ENCODE measurements at places on chromosomes 2 and 18.

DNA sequence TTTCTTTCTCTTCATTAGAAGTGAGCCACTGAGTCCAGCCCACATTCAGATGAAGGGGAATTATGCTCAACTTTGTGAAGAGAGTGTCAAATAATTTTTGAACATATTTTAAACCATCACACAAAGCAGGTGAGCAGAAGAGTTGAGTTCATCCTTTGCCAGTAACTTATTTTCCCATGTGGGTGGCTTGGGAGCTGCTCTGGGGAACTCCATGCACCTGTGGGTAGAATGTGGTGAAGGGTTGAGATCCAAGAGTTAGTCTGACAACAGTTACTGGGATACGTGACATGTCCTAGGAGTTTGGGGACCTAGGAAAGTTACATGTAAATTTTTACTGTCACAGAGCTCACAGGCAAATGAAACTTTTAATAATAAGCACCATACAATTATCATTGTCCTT, 21.6 kb downstream of the MAPK4 start:
- no peak for DNase-seq

DNA sequence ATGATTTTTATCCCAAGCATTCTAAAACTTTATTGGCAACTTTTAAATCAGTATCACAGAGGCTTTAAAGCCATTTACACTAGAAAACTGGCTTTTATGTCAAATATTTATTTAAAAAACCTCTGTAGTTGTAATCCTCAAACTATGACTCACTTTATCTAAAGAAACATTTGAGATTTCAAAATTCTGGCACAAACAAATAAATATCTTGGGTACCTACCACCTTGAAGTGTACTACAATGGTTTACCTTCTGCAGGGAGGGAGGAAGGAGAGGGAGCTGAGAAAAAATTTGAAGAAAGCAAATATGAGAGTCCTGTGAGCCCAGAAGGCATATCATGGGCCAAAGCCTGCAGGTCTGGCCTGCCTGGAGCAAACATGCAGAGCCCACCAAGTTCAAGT, 155.6 kb downstream of the NCKAP5 start:
- no peak for DNase-seq

DNA sequence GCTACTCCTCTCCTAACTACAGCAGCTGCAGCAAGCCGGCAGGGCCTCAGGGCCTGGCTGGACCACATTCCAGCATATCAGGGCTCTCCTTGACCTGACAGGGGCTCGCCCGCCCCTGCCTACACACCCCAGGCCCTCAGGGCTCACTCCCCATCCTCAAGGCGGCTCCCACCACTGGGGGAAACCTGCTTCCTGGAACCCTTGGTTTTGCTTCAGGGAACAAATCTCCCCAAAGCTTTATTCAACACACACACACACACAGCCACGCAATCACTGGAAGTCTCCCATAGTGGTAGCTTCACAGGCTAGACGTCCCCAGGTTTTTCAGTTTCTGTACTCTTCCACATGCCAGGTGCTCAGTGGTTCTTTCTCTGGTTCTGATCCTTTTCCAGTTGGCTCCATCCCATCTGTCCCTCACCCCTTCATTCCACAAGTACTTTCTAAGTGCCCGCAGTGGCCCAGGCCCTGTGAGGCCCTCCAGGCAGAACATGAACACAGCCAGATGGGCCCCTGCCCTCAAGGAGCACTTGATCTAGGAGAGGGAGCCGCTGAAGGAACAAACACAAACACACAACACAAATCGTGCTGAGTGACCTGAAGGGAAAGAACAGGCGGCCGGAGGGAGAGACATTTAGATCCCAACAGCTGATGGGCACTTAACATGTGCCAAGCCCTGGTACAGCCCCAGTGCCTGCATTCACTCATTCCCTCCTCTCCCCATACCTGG, 51.1 kb downstream of the TNS1 start:
- no peak for DNase-seq

DNA sequence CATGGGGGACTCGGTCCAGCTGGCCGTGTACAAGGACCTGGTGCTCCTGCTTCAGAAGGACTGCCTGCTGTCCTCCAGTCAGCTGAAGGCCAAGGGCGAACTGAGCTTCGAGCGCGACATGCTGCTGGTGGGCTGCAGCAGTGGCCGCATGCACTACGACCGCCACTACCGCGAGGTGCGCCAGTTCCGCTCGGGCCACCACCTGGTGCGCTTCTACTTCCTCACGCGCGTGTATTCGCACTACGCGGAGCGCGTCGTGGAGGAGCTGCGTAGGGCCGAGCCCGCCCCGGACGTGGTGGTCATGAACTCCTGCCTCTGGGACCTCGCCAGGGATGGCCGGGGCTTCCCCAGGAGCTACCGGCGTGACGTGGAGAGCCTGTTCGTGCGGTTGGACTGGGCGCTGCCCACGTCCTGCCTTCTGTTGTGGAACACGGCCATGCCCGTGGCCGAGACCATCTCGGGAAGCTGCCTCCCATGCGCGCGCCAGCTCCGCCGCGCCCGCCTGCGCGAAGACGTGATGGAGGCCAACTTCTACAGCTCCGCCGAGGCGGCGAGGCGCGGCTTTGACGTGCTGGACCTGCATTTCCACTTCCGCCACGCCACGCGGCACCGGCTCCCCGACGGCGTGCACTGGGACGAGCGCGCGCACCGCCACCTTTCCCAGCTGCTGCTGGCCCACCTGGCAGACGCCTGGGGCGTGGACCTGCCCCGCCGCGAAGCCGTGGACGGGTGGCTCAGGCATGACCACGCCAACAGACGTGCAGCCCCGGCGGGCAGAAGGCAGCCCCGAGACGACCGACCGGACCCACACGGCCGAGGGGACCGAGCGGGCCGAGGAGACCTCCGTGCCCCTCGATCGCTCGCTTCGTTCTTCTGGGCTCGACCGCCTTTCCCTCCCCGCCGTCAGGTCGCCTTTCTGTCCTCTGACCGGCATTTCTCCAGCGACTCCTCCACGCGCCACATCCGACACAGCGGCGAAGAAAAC, 293.9 kb upstream of the ERBB4 start:
- DNase-seq: no peak

DNA sequence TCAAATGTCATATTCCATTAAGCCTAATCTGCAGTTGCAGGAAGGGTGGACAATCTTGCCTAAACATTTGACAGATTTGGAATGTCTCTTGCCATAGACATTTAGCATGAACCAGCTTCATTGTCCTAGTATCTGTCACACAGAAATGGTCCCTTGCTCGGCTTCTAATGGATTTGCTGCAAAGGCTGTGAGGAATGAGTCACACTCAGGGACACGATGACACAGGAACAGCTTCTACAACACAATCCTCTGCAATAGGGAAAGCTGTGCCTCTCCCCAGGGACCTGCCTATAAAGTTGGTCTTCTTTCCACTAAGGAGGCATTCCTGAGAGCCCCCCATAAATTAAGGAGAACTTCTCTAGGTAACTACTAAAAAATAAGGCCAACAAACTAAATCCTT, 155.1 kb upstream of the L3MBTL4 start:
- DNase-seq: no peak

DNA sequence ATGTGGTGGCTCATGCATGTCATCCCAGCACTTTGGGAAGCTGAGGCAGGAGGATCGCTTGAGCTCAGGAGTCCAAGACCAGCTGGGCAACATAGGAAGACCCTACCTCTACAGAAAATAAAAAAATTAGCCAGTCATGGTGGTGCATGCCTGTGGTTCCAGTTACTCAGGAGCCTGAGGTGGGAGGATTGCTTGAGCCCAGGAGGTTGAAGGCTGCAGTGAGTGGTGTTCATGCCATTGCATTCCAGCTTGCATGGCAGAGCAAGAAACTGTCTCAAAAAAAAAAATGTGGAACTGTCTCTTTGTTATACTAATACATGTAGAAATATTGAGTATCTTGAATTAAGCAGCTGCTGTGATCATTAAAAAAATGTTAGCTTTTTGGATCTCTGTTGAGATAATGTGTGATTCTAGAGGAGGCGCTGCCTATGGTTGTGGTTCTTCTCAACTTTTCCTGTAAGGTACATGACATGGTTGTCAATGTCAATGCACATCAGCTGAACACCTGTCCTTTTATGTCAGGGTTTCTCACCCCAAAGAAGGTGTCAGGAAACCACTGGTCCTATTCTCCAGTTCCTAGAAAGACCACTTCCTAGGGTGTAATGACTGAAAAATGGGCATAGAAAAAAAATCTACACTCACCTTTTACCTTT, 34.7 kb upstream of the IL1RL1 start:
- DNase-seq: no peak

- no peak for DNase-seq
Measured at GRCh38 chr2:200667413-200667812, 81.6 kb downstream of the AOX1 start.

- DNase-seq: no peak
Measured at GRCh38 chr2:240555541-240556250, 2.1 kb downstream of the ANKMY1 start.

- DNase-seq: no peak
Measured at GRCh38 chr2:123463886-123464285, 561.2 kb upstream of the CNTNAP5 start.

GRCh38 chr2:230326453-230327417, at the start of gene SP140L:
TSS of gene SP140L (plus strand) at chr2:230327193. CDS start at chr2:230327270, 77 bp downstream.
- DNase-seq: peak; percentile 85

DNA sequence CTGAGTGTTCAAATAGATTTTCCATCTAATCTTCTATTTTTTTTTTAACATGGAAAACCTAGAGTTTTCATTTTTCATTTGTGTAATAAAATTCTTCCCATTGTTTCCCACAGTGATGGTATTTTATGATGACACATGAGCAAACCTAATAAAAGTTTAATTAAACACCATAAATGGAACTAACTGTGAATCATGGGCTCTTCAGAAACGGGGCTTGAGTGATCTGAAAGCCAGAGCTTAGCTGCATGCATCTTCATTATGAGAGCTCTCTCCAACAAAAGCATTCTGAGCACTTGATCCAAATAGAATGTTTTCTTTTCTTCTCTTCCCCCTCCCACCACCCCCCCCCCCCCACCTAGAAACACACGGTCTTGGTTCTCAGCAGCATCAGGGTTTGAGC, 82.1 kb upstream of the REV1 start:
- peak; percentile 21 for DNase-seq

DNA sequence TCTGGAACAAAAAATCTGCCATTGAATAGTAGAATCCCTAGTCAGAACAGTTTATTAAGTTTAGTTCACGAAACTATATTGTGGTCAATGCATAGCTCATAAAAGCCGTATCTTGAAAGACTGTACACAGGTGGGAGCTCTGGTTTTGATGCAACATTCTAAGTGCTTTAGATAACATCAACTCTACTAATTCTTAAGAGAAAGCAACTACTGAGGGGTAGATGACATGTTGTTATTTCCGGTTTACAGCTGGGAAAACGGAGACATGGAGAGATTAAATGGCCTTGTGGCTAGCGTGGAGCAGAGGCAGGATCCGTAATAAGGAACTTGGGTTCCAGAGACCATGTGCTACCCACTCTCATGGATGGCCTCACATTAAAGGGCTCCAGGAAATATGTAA, 4.2 kb upstream of the ITGA6 start:
- DNase-seq: no peak

GRCh38 chr2:144213797-144214196, 306.1 kb downstream of the ZEB2 start:
- no peak for DNase-seq

DNA sequence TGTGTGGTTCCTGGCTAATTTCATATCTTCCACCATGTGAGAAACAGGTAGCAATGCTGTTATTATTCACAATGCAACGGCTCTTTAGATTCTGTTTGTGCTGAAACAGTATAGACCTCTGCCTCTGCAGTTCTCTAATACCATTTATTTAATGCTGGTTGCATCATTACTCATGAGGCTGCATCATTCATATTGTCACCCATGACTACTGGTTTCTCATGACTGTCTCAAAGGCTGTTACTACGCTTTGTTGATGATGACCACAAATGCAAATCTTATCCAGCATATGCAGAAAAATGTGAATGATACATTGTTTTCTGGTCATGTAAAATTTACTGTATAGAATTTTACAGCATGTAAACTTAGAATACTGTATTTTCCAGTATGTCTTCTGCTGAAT, 22.5 kb downstream of the CAVIN2 start:
- DNase-seq: no peak

GRCh38 chr2:23469142-23469540, 84.2 kb downstream of the KLHL29 start:
- DNase-seq: no peak

GRCh38 chr2:219491278-219491963, 7.3 kb upstream of the GMPPA start:
- no peak for DNase-seq

- no peak for DNase-seq
Measured at GRCh38 chr18:13436576-13436975, 218.0 kb downstream of the LDLRAD4 start.

DNA sequence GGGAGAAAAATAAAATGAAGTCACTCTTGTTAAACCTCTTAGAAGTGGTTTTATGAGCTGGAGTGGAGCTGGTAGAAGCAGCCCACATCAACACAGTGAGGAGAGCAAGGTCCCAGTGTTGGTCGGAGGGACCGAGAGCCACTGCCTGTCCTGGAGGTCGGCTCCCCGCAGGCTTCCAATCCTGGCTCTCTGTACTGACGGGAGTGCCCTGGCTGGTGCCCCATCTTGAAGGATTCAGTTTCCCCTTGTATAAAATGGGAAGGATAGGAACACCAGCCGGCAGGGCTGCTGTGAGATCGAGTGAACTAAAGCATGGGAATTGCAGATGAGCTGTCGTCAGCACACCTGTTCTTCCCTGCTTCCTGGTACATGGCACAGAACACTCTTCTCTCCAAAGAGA, 104.3 kb upstream of the ID2 start:
- DNase-seq: no peak

GRCh38 chr2:72131916-72132841, 15.5 kb downstream of the CYP26B1 start:
- no peak for DNase-seq

GRCh38 chr2:76274676-76275075, 564.0 kb upstream of the GCFC2 start:
- DNase-seq: no peak

DNA sequence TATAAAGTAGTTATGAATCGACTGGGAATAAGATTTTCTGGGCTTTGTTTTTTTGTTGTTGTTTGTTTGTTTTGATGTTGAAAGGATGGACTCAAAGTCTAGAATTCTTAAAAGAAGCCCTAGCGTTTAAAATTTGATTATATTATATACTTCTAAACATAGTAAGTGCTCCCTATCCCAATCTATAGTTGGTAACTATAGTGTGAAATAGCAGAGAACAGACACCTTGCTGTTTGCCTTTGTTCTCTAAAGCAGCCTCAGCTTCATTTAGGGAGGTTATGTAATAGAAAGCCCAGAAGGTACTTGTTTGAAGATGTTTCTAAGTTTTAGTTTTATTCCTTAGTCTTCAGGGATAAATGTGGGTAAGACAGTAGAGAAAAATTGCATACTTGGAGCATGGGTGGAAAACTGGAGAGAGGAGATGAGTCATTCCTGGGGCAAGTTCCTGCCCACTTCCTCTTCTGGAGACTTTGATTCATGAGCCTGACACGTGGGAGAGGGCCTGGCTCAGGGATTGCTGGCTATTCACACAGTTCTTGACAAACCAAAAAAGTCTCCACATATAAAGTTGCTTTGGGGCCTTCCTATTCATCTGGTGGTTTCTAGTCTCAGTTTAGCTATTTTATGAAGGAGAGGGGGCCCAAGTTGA, 131.9 kb downstream of the MYO1B start:
- peak; percentile 88 for DNase-seq

GRCh38 chr2:232817756-232818155, 41.4 kb upstream of the KCNJ13 start:
- no peak for DNase-seq
